ENCODE measurements at places on chromosomes 13 and 19.

GRCh38 chr19:5358173-5358800 is 17.7 kb upstream of the PTPRS start:
- DNase-seq = peak; percentile 62

GRCh38 chr19:38644719-38645118 is 2.7 kb upstream of the ACTN4 start:
- DNase-seq = no peak

DNA sequence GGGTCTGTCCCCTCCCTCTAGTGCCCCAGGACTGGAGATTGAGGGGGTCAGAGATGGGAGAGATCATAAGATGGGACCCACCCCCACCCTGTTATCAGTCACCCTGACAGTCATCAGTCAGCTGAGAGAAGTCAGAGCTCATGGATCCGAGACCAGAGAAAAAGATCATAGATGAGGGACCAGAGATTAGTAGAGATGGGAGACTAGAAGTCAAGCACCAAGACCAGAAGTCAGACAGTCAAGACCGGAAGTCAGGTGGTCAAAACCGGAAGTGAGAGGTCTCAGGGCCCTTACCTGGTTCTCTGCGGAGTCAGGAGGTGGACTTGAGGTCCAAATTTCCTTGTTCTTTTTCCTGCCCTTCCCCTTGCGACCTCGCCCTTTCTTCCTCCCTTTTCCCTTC is 7.0 kb downstream of the COL5A3 start:
- DNase-seq = no peak

GRCh38 chr13:75801388-75801945 is 165.3 kb downstream of the LMO7 start:
- DNase-seq = no peak

DNA sequence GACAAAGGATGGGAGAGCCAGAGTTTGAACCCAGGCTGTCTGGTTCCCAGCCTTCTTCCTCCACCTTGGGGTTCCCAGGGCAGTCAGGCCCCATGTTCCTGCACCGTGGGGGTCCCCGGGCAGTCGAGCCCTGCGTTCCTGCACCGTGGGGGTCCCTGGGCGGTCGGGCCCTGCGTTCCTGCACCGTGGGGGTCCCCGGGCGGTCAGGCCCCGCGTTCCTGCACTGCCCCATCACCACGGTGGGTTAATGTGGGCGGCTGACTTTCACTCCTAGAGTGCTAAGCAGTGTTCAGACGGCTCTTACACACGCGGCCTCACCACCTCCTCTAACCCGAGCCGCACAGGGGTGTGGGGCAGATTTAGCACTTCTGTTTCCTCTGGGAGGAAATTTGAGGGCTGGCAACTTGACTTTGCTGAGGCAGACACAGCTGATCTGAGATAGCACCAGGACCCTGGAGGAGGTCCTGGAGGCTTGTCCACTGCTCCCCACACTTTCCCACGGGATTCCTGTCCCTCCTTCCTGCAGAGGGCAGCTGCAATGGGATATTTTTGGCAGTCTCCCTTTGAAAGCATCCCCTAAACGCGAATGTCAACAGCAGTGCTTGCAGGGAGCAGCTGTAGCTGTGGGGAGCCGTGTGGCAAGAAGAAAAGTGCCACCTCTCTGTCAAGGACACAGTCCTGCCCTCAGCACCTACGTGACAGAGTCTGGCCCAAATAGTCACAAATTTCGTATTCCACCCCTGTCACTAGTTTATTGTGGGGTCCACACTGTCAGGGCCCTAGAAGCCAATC is 239.4 kb downstream of the TEX29 start:
- no peak for DNase-seq

DNA sequence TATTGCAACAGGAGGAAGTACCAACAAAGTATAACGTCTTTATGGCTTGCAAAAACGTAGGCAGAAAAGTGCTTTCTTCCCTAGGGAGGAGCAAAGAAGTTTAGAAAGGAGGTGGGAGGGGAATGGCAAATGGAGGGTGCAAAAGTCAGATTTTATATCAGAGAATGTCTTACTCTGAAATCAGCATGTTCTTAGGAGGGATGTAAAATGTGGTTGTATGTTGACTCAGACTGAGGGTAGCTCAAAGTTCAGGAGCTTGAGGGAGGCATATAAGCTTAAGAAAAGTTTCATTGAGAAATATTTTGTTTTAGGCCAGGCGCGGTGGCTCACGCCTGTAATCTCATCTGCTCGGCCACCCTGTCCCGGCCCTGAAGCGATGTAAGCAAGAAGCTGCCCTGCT is 1.7 kb downstream of the ZNF90 start:
- no peak for DNase-seq

DNA sequence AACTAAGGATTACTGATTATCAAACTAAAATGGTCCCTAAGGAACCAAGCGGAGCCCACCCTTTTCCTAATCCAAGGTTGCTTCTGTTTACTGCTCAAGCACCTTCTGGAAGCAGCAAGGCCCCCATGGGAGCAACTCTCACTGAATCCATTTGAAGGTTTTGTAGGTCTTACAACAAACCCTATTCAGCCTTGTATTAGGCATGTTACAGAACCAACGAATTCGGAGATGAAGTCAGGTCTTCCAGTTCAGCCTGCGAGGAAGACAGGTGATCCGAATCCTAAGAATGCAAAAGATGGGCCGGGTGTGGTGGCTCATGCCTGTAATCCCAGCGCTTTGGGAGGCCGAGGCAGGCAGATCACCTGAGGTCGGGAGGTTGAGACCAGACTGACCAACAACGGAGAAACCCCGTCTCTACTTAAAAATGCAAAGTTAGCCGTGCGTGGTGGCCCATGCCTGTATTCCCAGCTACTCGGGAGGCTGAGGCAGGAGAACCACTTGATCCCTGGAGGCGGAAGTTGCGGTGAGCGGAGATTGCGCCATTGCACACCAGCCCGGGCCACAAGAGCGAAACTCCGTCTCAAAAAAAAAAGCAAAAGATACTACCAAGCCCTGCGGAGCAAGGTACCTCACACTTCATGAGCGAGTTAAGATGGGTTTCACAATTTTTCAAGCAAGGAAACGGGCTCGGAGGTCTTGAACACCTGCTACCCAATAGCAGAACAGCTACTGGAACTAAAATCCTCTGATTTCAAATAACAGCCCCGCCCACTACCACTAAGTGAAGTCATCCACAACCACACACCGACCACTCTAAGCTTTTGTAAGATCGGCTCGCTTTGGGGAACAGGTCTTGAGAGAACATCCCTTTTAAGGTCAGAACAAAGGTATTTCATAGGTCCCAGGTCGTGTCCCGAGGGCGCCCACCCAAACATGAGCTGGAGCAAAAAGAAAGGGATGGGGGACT is 609 bp downstream of the ZAR1L start:
- DNase-seq = peak; percentile 37

DNA sequence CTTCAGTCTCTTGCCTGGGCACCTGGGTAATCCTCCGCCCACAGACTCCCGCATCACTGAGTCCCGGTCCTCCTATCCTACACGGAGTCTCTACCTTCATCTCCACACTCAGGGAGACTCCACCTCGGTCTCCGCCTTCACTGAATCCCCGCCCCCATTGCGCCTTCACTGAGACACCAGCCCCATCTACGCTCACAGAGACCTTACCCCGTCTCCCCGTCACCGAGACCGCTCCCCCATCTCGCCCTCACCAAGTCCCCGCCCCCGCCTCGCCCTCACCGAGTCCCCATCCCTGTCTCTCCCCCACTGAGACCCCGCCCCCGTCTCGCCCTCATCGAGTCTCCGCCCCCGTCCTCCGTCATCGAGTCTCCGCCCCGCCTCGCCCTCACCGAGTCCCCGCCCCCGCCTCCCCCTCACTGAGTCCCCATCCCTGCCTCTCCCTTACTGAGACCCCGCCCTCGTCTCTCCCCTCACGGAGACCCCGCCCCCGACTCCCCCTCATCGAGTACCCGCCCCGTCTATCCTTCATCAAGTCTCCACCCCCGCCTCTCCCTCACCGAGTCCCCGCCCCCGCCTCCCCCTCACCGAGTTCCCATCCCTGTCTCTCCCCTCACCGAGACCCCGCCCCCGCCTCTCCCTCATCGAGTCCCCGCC is 23.1 kb upstream of the ZNF846 start:
- DNase-seq = peak; percentile 98

DNA sequence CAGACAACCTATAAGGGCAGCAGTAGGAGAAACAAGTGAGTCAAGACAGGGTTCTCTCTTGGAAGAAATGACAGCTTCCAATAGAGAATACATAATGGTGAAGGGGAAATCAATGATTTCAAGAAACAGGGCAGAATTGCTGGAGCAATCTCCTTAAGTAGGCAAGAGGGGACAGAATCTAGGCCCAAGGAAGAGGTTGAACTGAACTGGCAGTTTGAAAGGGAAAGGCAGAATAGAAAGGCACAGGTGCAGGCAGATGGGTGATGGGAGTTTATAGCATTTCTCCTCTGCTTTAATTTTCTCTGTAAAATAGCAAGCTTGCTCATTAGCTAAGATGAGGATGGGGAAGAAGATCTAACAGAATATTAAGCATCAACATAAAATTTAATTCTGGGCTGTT is 110.8 kb downstream of the TBC1D4 start:
- DNase-seq = no peak

DNA sequence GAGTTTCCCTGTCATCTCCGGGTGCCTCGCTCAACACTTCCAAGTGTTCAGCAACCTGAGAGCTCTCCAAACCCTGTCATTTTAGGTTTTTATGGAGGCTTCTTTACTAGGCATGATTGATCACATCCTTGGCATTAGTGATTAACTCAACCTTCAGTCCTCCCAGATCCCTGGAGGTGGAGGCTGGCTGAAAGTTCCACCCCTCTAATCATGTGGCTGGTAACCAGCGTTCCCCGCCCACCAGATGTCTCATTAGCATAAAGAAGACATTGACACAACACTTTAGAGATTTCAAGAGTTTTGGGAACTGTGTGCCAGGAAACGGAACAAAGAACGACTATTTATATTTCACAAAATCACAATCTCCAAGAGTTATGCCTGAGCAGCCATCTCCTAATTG is 71.1 kb upstream of the RGCC start:
- no peak for DNase-seq

DNA sequence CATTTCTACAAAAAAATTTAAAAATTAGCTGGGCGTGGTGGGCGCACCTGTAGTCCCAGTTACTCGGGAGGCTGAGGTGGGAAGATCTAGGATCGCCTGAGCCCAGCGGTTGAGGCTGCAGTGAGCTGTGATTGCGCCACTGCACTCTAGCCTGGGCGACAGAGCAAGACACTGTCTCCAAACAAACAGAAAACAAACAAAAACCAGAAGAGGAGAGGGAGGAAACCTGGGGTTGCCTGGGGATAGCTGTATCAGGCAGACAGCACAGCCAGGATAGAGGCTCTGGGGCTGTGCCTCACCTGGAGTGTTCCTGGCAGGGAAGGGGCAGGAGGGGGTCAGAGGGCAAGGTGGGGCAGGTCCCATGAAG is 2.6 kb upstream of the POLR2E start:
- no peak for DNase-seq

DNA sequence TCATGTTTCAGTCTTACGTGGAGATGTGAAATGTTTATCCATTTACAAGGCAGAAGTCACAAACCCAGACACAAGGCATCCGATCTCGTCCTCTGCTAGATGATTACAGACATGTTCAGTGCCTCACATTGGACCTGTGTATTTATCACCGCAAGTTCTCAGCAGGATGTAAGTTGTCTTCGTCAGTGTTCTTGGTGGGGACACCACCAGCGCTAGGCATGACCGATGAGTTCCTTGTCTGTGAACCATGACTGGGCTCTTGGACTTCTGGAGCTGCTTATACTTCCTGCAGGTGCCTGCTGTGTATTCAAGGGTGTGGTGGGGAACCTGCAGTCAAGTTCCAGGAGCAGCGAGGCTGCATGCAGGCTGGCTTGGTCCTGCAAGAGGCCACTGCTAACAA is 105.4 kb downstream of the URI1 start:
- no peak for DNase-seq

DNA sequence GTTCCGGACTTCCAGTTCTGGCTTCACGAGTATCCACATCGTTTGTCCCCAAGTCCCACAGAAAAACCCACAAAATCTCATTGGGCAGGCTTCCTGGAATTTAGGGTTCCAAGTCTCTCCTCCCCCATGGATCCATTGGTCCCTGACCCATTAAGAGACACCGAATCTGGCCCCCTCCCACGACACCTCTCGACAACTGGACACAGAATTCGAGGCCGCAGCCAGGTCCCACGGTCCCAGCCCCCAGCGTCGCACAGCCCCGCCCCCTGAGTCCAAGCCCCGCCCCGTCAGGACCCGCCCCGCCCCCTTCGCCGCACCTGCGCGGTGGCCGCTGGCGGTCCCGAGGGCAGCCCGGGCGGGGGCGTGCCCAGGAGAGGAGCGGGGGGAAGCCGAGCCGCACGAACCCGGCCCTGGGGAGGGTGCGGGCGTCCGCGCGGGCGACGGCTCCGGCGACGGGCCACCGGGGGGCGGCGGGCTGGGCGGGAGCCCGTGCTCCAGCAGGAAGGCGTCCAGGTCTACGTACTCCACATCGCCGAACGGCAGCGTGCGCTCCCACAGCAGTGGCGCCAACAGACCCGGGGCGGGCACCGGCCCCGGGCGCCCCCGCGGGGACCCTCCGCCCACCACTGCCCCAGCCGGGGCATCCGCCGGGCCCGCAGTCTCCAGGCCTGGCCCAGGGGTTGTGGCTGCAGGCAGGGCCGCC is 1.8 kb downstream of the DBP start:
- DNase-seq = no peak

DNA sequence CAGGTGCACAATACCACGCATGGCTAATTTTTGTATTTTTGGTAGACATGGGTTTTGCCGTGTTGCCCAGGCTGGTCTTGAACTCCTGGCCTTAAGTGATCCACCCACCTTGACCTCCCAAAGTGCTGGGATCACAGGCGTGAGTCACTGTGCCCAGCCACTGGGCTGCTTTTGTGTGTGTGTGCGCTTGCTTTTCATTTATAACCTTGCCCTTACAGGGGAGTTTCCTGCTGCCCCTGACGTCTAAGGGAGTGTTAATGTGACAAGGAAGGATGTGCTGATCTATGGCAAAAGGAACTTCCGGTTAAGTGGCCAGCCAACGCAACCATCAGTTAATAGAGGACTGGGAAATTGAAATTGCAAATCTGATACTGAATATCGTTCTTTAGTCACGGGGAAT is 57.7 kb downstream of the ING1 start:
- no peak for DNase-seq

DNA sequence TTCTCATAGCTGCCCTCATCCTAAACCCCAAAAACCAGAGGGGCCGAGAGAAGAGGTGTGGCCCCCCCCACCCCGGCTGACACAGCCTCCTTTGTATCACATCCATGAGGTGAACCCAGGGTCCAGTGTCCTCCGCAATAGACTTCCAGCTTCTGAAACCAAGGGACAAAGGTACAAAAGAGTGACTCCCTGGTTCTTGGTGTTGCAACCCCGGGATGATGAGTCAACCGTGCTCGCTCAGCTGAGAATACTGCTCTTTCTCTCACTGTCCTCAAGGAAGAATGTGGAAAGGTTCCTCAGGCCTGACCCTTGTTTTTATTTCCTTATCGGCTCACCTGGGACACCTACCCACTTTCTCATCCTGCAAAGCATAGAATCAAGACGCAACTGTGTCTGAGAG is 5.5 kb downstream of the SLC15A1 start:
- no peak for DNase-seq

Data from NCI-H446 (cell line).